ENCODE measurements at places on chromosomes 7 and 10. TPM values are rescaled to one million over a fixed set of nuclear protein-coding genes. Genes with fewer than 3 reads are reported as not detected.

Gene DNAH11
- total RNA-seq: 4.7 TPM

Gene PGAM2
- 2.9 TPM for total RNA-seq

DNA sequence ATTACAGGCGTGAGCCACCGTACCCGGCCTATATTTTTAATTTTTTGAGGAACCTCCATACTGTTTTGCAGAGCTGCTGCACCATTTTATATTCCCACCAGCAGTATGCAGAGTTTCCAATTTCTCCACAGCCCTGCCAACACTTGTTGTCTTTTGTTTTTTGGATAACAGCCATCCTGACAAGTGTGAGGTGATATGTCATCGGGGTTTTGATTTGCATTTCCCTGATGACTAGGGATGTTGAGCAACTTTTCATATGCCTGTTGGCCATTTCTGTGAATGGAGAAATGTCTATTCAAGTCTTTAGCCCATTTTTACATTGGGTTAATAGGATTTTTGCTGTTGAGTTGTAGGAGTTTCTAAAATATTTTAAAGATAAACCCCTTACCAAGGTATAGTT is 22.2 kb downstream of the ENTPD7 start:
- DNase-seq: no peak

DNA sequence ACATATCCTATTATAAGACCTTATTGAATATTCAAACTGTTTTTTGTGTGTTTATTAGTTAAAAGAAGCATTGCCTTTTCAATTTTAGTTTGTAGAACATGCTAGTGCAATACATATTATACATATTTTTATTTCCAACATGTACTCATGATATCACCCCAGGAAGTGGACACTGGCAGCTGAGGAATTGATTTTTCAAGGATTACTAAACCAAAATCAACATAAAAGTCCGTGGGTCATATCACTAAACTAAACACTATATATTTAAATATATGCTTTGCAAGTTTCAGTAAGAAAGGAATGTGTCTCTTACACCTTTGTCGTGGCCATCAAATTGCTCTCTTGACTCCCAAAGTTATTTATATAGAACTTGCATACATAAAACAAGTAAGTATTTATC is 185.2 kb downstream of the AGMO start:
- no peak for DNase-seq

DNA sequence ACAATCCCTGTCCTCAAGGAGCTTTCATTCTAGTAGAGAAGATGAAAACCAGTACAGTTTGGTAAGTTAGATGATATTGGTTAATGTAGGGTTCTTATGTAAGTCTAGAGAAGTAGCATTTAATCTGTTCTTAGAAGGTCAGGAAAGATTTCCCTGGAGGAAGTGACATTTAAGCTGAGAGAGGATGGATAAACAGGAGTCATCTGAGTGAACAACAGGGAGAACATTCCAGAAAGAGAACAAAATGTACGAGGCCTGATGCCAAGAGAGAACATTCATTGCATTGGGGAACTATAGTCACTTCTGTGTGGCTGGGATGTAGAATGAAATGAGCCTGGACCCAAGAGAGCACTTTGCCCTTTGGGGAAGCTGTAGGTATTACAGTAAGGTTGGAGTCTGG is 88.0 kb downstream of the CFTR start:
- no peak for DNase-seq

- DNase-seq: peak; percentile 7
These were observed 85.0 kb downstream of the KMT2E start for GRCh38 chr7:105098863-105099515.

- DNase-seq: no peak
These were observed 32.7 kb downstream of the VWA2 start for GRCh38 chr10:114271779-114272167.
